ENCODE measurements at places on chromosomes 4 and X. TPM values are rescaled to one million over a fixed set of nuclear protein-coding genes. Genes with fewer than 3 reads are reported as not detected.

- no peak for DNase-seq
- no peak overlapping the region for H3K4me3 ChIP-seq
- no peak overlapping the region for H3K27ac ChIP-seq
- no peaks in the 10 kb centered on the region for H3K4me1 ChIP-seq
- peaks cover 5% of the 10 kb centered on the region for H3K36me3 ChIP-seq
These were observed 19.1 kb upstream of the HSFX4 start for GRCh38 chrX:149910178-149910695.

GRCh38 chr4:153023692-153024394 is 87.7 kb downstream of the FHDC1 start:
- H3K4me1 ChIP-seq, result no peaks in the 10 kb centered on the region
- no peak overlapping the region for H3K27ac ChIP-seq
- no peaks in the 10 kb centered on the region for H3K36me3 ChIP-seq
- no peak overlapping the region for H3K4me3 ChIP-seq

DNA sequence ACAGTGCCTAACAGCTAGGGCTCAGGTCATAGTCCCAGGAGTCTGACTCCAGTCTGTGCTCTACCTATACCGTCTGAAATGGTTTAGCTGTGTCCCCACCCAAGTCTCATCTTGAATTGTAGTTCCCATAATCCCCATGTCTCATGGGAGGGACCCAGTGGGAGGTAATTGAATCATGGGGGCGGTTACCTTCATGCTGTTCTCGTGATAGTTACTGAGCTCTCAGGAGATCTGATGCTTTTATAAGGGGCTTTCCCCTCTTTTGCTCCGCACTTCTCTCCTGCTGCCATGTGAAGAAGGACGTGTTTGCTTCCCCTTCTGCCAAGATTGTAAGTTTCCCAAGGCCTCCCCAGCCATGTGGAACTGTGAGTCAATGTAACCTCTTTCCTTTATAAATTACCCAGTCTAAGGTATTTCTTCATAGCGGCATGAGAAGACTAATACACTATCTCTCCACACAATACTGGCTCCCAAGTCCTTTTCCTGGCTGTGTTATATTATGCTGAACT is 110.8 kb downstream of the AFAP1 start:
- peaks cover 9% of the 10 kb centered on the region for H3K36me3 ChIP-seq
- H3K4me3 ChIP-seq, result peak overlapping the region; percentile 49
- no peak for DNase-seq
- H3K4me1 ChIP-seq, result peaks cover 37% of the 10 kb centered on the region
- H3K27me3 ChIP-seq, result no peaks in the 10 kb centered on the region

Gene ETDB
- total RNA-seq, result not detected

Gene PABPC1L2A
- not detected for total RNA-seq

Measured in activated CD8-positive, alpha-beta T cell treated with anti-CD3 and anti-CD28 coated beads, Interleukin-2, amount 10 ng/mL, durations not matched to agents 7 days and 5 days (primary cell).